ENCODE measurements at places on chromosomes 3 and 15.
A peak's percentile ranks its signal among the peaks of the same experiment; 100 is the strongest.

- no peak for DNase-seq
Observed at GRCh38 chr3:144394032-144394431, 422.4 kb downstream of the DIPK2A start.

DNA sequence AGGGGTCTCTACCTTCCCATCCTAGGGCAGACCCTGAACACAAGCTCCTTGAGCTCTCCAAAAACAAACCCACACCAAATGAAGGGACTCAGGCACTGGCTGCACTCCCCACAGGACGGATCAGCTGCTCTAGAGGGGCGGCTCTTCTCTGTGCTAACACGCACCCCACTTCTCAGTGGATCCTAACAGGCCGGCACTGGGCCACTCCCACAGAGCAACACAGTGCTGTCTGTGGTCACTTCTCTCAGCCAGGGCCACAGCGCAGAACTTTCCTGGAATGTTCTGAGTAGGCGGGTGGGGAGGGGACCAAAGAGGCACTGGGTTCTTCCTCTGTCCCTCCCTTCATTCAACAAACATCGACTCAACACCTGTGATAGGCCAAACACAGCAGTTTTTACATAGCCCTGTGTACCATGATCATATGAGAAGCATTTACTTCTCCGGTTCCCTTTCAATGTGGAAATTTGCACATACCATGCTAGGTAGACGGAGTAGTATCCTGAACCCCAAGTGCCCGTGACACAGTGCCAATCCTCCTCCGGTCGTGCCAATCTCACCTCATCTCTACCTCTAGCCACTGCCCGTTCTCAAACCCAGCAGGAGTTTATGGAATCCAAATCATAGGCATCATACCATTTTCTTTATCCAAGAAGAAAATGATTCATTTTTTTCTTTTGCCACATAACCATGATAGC lies 98.1 kb downstream of the LRIG1 start:
- no peak for DNase-seq

- DNase-seq, result peak; percentile 52
Observed at GRCh38 chr3:190718097-190718496, 144.4 kb downstream of the GMNC start.

GRCh38 chr15:96181873-96182301 lies 148.6 kb upstream of the NR2F2 start:
- DNase-seq, result no peak

- no peak for DNase-seq
Observed at GRCh38 chr3:11530153-11530721, 113.5 kb downstream of the VGLL4 start.

DNA sequence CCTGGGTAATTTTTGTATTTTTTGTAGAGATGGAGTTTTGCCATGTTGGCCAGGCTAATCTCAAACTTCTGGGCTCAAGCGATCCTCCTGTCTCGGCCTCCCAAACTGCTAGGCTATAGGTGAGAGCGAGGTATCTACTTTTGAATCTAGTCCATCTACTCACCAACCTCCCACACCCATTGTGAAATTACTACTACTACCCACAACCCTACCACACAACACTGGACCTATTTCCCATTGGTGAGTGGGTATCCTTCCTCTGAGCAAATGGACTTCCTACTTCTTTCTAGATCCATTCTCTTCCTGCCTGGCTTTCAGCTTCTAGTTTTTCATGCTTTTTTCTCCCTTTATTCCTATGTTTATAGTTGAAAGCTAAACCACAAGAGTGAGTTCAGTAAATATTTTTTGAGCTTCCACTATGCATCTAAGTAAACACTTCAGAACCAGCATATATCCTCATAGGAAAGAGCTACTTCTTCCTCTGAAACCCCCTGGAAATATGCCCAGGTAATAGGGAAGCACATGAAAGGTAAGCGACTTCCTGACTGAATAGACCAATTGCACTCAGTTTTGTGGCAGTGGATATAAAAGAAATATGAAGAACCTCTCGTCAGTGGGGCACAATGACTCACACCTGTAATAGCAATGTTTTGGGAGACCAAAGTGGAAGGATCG lies 39.1 kb downstream of the MYO1E start:
- no peak for DNase-seq

GRCh38 chr3:128617270-128617556 lies 33.4 kb downstream of the RPN1 start:
- no peak for DNase-seq

DNA sequence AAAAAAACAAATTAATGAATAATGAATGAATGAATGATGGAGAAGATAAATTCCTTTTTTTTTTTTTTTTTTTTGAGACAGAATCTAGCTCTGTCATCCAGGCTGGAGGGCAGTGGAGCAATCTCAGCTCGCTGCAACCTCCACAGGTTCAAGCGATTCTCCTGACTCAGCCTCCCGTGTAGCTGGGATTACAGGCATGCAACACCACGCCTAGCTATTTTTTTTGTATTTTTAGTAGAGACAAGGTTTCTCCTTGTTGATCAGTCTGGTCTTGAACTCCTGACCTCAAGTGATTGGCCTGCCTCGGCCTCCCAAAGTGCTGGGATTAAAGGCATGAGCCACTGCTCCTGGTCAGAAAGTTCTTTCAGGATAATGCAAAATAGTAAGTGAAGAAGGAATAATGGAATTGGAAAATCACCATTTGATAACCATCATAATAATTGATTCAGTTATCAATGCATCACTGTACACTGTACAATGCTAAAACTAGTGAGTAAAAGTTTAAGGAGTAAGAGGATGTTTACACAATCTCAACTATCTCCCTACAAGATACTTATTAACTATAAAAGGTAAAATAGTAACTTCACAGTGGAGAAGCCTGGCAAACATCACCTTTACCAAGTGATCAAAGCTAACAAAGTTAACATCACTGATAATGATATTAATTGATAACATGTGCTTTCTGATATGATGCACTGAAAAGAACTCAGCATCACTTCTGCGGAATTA lies 12.3 kb upstream of the INO80 start:
- DNase-seq, result no peak

GRCh38 chr15:89192766-89193165 lies 28.6 kb downstream of the RLBP1 start:
- DNase-seq, result no peak

DNA sequence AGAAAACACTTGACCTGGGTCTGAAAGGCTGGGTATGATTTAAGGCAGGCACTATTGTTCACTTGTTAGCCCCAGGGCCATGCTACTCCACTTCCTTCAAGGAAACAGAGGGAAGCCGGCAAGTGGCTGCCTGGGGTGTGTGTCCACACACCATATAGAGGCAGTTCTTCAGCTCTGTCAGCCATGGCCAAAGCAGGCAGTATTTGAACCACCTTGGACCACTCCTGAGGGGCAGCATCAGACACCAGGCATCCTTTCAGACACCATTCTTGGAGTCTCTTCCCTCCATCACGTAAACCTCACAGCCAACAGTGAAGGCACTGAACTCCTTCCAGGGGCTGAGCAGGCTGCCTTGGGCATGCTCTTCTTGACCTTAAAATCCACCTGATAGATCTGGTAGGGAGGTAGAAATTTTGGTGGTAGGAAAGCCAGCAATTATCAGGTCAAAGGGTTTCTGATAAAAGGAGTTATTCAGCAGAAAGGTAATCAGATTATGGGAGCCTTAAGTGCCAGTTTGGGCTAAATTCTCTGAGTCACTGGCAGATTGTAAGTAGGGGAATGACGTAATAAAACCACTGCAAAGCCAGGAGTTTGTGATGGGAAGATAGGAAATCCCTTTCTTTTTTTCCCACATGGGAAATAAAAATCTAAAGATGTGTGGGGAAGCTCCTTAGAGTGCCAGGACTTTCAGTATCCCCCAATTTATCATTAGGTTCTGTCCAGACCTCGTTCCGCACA lies 20.2 kb downstream of the TGFBR2 start:
- no peak for DNase-seq

- no peak for DNase-seq
Observed at GRCh38 chr3:127141921-127142730, 50.8 kb upstream of the PRR23E start.

- DNase-seq, result peak; percentile 74
Observed at GRCh38 chr3:150299201-150299600, 108.9 kb upstream of the TSC22D2 start.

GRCh38 chr3:187027531-187028278 lies 97.4 kb downstream of the ST6GAL1 start:
- no peak for DNase-seq

DNA sequence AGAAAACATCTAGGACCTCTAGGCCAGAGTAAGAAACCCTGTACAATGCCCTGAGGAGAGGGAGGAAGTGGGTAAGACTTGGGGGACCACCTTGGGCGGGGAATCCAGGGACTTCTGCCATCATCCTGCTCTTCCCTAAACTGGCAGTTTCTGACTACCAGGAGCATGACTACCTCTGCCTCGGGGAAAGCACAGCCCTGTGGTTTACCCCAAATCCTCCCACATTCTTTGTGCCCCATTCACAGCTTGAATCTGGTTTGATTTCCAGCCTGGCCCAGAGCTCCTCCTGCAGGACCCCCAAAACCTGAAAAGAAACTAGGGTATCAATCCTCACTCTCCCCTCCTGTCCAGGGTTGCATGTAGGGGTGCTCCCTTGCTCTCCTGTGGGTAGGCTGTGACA lies 4.7 kb downstream of the C3orf18 start:
- DNase-seq, result no peak

- no peak for DNase-seq
Observed at GRCh38 chr15:74200412-74200815, 2.2 kb downstream of the STRA6 start.

GRCh38 chr3:125401402-125401801 lies 26.3 kb upstream of the ZNF148 start:
- DNase-seq, result no peak

DNA sequence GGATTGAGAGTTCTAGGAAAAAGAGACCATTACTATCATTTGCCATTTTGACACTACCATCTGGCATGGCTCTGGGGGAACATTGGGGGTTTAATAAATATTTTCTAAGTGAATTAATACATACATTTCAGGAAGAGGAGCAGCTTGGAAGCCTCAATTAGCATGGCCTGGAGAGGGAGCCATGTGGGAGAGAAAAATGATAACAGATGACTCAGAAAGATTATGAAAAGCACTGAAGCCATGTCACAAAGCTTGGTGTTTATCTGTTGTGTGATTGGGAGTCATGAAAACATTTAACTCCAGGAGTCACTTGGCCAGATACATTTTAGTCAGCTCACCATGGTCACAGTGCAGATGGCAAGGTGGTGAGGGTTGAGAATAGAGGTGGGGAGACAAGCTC lies 121.0 kb downstream of the SSR3 start:
- no peak for DNase-seq
